Ovary (tissue), 10 donors: ENCODE measurements at places on chromosomes 2 and 18. TPM values are rescaled to one million over a fixed set of nuclear protein-coding genes. Genes with fewer than 3 reads are reported as not detected.

DNA sequence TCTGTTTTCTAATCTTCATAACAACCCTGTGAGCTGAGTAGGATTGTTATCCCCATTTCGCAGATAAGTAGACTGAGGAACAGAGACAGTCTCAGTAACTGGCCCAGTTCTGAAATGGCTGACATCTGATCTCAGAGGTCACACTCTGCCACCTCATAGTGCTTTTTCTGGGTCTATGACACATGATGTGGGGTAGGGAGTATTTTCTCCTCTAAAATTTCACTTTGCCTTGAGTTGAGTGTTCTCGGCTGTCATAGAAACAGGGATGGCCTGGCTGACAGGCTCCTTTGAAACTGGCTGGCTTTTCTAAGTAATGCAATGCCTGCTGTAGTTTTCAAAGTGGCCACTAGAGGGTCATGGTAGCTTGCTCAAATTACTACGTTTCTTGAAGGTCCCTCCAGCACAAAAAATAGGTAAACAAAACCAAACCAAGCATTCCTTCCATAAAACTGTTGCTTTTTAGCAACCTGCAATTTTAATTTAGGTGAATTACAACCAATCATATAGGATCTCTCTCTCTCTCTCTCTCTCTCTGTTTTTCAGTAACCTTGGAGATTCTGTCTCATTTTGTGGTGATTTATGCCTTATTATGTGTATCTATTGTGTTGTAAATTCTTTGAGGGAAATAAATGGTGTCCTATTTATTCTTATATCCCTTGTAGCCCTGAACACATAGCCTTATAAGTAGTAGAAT lies 84.2 kb upstream of the TTN start:
- no peaks in the 10 kb centered on the region for H3K27me3 ChIP-seq
- no peak overlapping the region for H3K27ac ChIP-seq
- H3K36me3 ChIP-seq = no peaks in the 10 kb centered on the region
- H3K4me3 ChIP-seq = no peak overlapping the region
- no peaks in the 10 kb centered on the region for H3K4me1 ChIP-seq

GRCh38 chr2:233114421-233114861 lies 54.3 kb downstream of the INPP5D start:
- H3K4me1 ChIP-seq = no peaks in the 10 kb centered on the region
- no peak overlapping the region for H3K27ac ChIP-seq
- no peak overlapping the region for H3K4me3 ChIP-seq
- peak; percentile 0 for DNase-seq

SERPINB4 gene
- not detected for total RNA-seq

PXDN gene
- total RNA-seq = 73.3 TPM

GRCh38 chr18:41579185-41579584 lies 375.8 kb upstream of the PIK3C3 start:
- H3K4me3 ChIP-seq = no peak overlapping the region
- H3K4me1 ChIP-seq = no peaks in the 10 kb centered on the region
- DNase-seq = no peak
- H3K27me3 ChIP-seq = no peaks in the 10 kb centered on the region

GRCh38 chr2:46087492-46087891 lies 209.7 kb upstream of the EPAS1 start:
- H3K27ac ChIP-seq = no peak overlapping the region
- no peaks in the 10 kb centered on the region for H3K27me3 ChIP-seq
- no peak for DNase-seq
- H3K4me1 ChIP-seq = no peaks in the 10 kb centered on the region

DNA sequence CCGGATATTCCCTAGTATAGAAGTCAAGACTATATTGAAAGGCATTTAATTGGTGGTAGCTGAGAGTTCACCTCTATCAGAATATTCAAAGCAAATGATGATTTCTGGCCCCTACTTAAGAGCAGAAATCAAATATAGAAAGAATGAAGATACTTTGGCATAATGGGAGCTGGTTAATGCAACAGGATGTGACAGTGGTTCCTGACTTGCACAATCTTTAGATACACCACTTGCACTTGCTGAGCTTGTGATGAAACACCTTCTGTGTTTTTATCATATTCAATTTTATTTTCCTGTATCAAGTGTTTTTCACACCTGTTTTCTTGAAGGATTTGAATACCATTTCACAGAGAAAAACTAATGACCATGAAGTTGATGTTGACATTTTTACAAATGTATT lies 124.1 kb upstream of the CDH19 start:
- H3K36me3 ChIP-seq = no peaks in the 10 kb centered on the region
- H3K27ac ChIP-seq = no peak overlapping the region
- H3K4me3 ChIP-seq = no peak overlapping the region
- H3K4me1 ChIP-seq = no peaks in the 10 kb centered on the region

RNU2-63P gene
- 8.3 TPM for total RNA-seq

NAT8 gene
- 1.1 TPM for total RNA-seq

GRCh38 chr2:226189061-226189460 lies 610.6 kb downstream of the IRS1 start:
- DNase-seq = no peak
- no peak overlapping the region for H3K4me3 ChIP-seq
- H3K27ac ChIP-seq = no peak overlapping the region
- no peaks in the 10 kb centered on the region for H3K27me3 ChIP-seq

DNA sequence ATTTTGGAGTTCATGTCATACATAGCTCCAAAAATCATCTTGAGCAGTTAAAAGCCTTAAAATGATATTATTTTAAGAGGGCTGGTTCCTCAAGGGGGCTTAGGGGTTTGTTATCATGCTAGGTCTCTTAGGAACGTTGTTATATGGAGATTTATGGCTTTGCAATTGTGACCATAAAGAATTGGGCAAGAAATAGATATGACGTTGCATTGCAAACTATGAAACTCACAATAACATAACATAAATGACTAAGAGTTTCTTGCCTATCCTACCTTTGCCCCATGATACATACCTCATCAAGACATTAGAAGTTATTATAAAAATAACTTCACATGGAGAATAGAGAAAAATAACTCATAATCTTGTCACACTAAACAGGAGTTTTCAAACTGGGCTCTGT lies 206.4 kb upstream of the SESTD1 start:
- no peaks in the 10 kb centered on the region for H3K4me1 ChIP-seq
- H3K36me3 ChIP-seq = no peaks in the 10 kb centered on the region
- no peaks in the 10 kb centered on the region for H3K27me3 ChIP-seq
- no peak overlapping the region for H3K4me3 ChIP-seq
- DNase-seq = no peak
- H3K27ac ChIP-seq = no peak overlapping the region

GRCh38 chr2:158214431-158214830 lies 112.8 kb downstream of the UPP2 start:
- H3K27me3 ChIP-seq = no peaks in the 10 kb centered on the region
- no peaks in the 10 kb centered on the region for H3K4me1 ChIP-seq
- DNase-seq = no peak
- no peak overlapping the region for H3K27ac ChIP-seq
- no peaks in the 10 kb centered on the region for H3K36me3 ChIP-seq
- H3K4me3 ChIP-seq = no peak overlapping the region

DNA sequence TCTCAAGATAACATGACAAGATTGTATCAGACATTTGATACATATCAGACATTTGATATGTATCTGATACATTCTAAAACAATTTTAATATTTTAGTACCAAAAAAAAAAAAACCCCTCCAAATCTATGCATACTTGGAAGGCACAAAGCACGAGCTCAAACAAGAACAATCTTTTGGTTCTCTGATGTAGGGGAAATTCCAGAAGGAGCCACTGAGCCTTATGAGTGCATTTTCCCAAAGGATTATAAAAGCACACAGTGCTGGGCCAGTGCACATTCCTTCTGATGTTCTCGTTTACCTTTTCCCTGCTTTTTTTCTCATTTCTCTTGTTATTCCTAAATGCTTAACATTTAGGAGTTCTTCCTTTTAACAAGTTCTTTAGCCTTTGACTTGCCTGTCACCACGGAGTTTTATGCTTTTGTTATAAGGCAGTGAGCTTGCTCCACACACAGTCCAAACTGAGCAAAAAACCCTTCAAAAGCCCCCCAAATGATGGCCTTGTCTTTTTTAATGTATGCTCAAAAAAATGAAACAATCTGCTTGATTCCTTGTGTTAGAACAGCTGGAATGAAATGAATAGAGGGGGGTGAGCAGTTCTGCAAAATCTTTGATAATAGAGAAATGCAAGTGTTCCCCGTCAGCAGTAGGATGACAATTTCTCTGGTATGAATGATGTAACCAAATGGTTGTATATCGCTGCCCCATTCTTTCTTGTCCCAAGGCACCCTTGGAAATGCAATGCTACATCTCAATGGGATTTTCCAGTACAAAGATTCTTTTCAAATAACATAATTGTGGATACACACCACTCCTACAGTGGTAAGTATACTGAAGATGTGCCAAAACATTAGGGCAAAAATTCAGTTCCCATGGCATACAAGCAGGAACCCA lies 597.2 kb upstream of the ZEB2 start:
- H3K27ac ChIP-seq = no peak overlapping the region
- no peaks in the 10 kb centered on the region for H3K27me3 ChIP-seq
- DNase-seq = no peak
- H3K4me1 ChIP-seq = peaks cover 1% of the 10 kb centered on the region
- H3K36me3 ChIP-seq = no peaks in the 10 kb centered on the region
- no peak overlapping the region for H3K4me3 ChIP-seq

DNA sequence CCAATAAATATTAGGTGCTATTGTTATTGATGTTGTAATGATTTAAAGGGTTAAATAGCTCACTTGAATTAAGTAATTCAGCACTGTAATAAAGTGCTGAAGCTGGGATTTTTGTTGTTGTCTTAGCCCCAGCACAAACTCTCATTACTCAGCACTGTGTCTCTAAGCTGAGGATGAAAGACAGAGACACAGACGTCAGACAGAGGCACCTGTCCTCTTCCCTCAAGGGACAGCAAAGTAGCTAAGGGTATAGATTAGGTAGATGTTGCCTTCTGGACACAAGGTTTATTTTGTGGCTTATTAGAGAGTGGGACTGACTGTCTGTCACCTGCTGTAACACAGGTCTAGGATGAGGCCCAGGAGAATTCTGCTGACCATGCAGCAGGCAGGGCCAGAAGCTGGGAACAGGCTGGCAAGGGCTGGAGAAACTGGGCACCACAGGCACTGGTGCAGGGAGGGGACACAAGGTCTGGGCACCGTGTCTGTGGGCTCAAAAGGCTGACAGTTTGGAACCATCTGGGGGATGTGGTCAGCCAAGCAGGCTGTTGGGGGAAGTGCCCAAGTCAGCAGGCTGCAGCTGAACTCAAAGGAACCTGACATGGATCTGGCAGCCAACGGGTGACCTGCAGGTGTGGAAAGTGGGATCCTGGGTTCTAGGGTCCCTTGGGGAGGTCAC lies 20.0 kb upstream of the PTPN4 start:
- H3K4me3 ChIP-seq = no peak overlapping the region
- no peak overlapping the region for H3K27ac ChIP-seq
- H3K4me1 ChIP-seq = no peaks in the 10 kb centered on the region
- H3K27me3 ChIP-seq = no peaks in the 10 kb centered on the region

GRCh38 chr18:48800876-48801727 lies 149.7 kb downstream of the SMAD7 start:
- H3K27me3 ChIP-seq = no peaks in the 10 kb centered on the region
- DNase-seq = no peak
- H3K36me3 ChIP-seq = no peaks in the 10 kb centered on the region
- peak overlapping the region; percentile 32 for H3K27ac ChIP-seq
- H3K4me1 ChIP-seq = peaks cover 9% of the 10 kb centered on the region

DNA sequence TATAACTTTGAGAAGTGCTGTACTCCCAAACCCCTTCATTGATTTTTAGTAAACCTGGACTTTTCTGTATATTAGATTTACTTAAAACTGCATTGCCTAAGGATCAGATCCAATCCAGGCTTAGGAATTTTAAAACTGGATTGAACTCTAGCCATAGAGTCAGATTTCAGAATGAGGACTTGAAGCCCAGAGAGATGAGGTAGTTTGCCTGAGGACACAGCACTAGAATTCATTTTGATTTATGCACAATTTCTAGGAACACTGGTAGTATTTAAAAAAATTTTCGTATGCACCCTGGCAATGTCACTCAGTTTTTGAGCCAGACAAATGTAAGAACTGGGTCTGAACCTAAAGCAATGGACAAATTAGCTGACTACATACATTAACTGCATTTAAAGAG lies 144.9 kb downstream of the KCTD1 start:
- H3K27me3 ChIP-seq = no peaks in the 10 kb centered on the region
- H3K4me1 ChIP-seq = no peaks in the 10 kb centered on the region
- no peak overlapping the region for H3K4me3 ChIP-seq
- H3K27ac ChIP-seq = no peak overlapping the region

DNA sequence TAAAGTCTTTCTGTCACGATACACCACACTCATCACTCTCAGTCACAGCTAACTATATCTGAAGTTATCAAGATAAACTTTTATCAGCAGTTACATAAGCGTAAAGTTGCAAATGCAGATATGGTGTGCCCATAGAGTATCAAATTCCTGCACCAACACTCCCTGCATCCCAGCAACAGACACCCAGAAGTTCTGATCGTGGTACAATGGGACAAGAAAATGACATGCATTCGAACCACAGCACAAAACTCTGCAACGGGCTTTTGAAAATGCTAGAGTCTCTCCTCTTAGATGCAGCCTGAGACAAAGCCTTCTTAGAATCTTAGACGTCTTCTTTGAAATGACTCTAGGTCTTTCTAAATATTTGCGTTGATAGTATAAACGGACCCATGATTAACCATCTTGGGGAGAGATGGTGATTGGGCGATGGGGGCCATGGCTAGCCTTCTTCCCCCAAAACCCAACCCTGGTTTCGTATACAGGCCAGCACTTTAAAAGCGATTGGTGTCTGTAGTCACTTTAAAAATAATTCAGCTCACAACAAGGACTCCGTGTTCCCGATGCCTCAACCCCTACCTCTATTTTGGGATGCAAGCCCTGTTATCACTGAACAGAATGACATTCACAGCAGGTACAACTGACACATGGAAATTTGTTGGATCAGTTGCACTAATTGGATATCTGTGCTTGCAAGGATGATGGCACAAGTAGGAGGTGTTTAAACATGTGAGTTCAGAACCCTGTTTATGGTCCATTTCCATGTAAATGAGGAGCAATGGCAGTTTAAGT lies 286.6 kb downstream of the MYT1L start:
- no peak overlapping the region for H3K27ac ChIP-seq
- H3K4me1 ChIP-seq = no peaks in the 10 kb centered on the region
- no peaks in the 10 kb centered on the region for H3K36me3 ChIP-seq
- no peaks in the 10 kb centered on the region for H3K27me3 ChIP-seq
- H3K4me3 ChIP-seq = no peak overlapping the region

GRCh38 chr2:64379186-64379585 lies 74.8 kb upstream of the LGALSL start:
- H3K36me3 ChIP-seq = no peaks in the 10 kb centered on the region
- no peaks in the 10 kb centered on the region for H3K27me3 ChIP-seq
- no peak overlapping the region for H3K27ac ChIP-seq
- DNase-seq = no peak
- H3K4me1 ChIP-seq = no peaks in the 10 kb centered on the region

REG1B gene
- total RNA-seq = not detected

GCG gene
- not detected for total RNA-seq

DNA sequence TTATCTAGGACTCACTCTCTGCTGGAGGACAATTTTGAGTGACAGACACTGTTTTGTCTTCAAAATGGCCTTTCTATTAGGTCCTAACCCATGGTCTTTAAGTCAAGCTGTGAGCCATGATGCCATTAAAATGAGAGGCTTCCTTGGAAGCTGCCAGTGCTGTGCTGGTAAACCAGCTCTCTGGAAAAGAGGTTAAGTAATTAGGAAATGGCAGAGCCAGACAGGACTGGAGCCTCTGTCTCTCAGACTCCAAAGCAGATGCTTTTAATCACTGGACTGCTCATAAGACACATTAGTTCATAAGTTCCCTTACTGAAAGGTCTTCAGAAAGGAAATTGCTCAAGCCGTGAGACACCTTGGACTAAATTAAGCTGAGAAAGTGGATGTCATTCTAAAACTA lies 25.8 kb upstream of the LHCGR start:
- H3K27ac ChIP-seq = no peak overlapping the region
- H3K4me1 ChIP-seq = no peaks in the 10 kb centered on the region
- no peaks in the 10 kb centered on the region for H3K27me3 ChIP-seq
- DNase-seq = no peak
- H3K4me3 ChIP-seq = no peak overlapping the region
- no peaks in the 10 kb centered on the region for H3K36me3 ChIP-seq

RPIA gene
- total RNA-seq = 15.4 TPM
